ENCODE measurements at places on chromosomes 1 and 21.

DNA sequence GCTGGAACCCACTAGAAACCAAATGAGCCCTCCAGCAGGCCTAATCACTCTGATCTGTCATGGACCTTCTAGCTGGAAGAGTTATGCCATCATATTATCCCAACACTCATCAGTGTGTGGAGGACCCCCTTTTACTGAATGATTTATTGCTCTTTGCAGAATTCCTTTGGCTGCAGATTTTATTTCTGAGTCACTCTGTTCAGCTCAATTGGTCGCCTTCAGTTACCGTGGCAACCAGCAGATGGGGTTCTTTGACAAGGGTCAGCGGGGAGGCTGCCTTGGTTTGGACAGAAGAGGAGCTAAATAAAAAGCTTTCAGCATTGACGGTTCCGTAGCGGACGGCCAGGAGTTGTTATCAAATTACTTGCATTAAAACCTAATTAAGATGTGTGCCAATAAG is 220.1 kb downstream of the SDCCAG8 start:
- DNase-seq = no peak

DNA sequence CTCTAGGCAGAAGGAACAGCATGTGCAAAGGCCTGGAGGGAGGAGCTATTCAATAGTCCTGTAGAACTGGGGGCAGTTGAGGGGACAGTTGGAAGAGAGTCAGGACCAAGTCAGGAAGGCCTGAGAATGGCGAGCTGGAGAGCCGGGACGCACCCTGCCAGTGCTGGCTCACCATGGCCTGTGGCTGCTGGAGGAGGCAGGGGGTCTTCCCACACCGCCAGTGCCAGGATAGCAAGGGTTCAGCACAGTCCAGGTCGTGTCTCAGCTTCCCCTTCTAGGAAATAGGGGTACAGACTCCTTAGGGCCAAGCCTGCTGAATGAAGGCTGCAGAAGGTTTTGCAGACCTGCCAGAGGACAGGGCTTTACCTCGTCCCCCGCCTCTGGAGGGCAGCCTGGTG is 7.3 kb downstream of the PODN start:
- DNase-seq = no peak

- DNase-seq = no peak
These were observed 131.6 kb downstream of the TLR5 start for GRCh38 chr1:223011505-223011856.

DNA sequence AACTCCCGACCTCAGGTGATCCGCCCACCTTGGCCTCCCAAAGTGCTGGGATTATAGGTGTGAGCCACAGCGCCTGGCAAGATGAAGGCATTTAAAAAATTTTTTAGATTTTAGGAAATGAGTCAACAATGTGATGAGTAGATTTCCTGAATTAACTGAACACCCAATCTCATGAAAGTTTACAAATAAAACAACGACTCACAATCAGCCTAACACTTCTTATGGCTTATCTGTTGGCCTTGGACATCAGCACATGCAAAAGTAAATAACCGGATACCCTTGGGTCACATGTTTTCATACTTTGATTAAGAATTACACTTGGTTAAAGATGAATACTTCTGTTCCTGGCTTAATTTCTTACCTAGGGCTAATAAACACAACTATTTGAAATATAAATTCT is 3.0 kb downstream of the GNG12 start:
- DNase-seq = no peak

DNA sequence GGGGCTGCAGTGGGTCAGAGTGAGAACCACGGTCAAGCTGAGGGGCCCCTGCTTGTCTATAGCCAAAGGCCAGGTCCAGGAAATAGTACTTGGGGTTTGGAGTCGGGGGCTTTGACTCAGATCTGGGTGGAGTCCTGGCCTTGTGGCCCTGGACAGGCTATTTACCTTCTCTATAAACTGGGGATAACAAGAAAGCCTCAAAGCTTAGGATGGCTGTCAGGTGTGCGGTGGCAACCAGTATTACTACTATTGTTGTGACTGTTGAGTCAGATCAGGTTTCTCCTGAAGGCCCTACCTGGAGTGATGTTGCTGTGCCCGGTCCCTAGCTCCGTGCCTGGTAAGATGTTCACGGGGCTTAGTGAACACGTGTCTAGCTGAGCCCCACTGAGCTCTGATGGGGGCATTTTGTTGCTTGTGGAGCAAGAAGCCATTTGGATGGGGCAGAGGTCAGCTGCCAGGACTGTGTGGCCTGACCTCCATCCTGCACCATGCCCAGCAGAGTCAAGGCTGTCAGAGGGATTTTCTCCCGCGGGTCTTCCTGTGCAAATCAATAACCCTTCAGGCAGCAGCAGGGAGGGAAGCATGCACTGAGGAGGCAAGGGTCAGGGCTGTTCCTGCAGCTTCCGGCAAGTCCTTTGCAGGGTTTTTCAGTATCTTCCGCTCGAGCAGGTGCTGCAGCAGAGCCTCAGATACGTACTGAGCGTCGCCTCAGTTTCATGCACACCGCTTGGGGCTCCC is 170.3 kb downstream of the CAMTA1 start:
- DNase-seq = no peak

DNA sequence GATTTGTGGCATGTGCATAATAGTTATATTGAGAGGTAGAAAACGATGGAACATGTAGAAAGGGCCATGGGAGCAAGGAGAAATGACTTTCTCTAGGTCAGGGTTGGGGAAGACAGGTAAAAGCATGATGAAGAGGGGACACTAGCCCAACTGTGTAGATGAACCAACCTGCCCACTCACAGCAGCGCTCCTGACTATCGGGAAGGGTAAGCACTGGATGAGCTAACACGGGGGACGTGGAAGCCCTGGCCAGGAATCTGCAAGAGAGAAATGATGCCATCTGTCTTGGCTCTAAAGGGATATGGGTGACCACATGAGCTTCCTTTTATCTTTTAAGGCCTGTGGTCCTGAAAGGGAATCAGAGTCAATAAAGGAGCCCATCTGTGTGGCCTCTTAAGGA is 36.2 kb upstream of the TMEM125 start:
- no peak for DNase-seq

DNA sequence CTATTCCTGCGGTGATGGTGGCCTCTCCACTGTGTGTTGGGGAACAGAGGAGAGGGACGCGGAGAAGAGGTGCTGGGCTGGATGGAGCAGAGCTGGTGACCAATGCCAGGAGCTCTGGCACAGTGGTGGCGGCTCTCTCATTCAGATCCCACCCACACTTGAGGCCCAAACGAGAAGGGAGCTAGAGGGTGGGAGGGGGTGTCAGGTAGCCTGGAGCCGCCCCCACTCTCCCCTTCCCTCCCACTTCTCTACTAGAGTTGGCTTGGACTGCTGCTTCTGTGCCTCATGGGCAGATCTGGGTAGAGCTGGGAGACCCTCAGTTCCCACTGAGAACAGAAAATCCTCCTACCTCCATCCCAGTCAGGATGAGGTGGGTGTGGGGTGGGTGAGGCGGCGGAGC is 3.5 kb downstream of the TTC39A start:
- DNase-seq = no peak

DNA sequence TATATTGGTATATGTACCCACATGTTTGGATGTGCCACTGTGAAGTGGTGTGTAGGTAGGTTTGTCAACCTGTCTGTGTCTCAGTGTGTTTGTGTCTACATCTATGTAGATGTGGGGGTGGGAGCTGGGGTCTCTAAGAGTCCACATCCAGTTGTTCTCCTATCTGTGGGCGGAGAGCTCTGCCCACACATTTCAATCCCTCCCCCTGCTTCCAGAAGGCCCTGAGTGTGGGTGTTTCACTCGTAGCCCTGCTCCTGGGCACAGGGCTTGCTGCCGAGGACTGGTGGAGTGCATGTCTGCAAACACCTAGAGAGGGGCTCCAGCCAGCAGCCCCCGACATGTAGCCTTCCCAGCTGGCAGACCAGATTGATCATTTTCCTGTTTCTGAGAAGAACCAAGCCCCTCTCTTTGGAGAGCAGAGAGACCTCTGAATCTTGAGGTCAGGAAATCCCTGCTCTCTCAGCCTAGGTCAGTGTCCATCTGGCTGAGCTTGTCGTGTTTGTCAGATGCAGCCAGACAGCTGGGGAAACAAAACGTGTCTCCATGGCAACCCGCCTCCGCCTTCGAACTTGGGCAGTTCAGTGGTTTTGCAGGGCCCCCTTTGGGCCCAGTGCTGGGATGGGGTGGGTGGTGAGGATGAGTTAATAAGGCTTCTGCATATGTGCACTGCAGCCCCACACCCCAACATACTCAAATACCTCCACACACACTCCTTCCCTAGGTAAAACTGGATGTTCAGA is 31.2 kb upstream of the SYNC start:
- no peak for DNase-seq

- no peak for DNase-seq
These were observed 35.4 kb upstream of the CD1D start for GRCh38 chr1:158145173-158145719.

GRCh38 chr1:69791311-69791710 is 223.6 kb downstream of the LRRC7 start:
- DNase-seq = no peak

DNA sequence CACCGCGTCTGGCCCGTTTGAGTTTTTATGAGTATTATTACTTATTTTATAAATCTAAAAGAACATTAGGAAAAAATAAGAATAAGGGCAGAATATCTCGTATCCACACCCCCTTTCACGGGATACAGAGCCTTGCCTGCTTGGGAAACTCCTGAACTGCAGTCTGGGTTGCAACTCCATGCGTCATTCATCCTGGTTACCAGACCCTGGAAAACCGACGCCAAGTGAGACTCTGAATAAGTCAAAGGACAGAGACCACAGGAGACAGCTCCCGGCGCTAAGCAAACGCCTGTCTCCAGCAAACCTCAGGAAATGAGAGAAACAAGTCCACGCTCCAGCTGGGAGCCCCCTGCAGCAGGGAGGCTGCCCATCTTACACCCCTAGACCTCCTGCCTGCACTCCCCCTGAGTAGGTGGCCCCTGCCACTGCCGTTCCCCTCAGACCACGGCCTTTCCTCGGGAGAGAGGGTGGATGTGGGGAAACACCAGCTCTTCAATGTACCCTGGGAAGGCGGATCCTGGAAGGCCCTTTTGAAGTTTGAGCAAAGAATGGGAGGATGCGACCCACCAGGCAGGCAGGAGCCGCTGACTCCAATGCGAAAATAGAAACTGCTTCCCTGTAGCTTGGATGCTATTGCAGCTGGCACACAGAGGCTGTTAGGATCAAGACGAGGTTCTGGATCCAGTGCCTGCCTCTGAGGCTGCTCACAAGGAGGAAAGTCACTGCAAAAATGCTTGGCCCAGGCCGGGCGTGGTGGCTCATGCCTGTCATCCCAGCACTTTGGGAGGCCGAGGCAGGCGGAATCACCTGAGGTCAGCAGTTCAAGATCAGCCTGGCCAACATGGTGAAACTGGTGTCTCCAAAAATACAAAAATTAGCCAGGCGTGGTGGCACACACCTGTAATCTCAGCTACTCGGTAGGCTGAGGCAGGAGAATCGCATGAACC is 37.7 kb upstream of the GPR157 start:
- no peak for DNase-seq

DNA sequence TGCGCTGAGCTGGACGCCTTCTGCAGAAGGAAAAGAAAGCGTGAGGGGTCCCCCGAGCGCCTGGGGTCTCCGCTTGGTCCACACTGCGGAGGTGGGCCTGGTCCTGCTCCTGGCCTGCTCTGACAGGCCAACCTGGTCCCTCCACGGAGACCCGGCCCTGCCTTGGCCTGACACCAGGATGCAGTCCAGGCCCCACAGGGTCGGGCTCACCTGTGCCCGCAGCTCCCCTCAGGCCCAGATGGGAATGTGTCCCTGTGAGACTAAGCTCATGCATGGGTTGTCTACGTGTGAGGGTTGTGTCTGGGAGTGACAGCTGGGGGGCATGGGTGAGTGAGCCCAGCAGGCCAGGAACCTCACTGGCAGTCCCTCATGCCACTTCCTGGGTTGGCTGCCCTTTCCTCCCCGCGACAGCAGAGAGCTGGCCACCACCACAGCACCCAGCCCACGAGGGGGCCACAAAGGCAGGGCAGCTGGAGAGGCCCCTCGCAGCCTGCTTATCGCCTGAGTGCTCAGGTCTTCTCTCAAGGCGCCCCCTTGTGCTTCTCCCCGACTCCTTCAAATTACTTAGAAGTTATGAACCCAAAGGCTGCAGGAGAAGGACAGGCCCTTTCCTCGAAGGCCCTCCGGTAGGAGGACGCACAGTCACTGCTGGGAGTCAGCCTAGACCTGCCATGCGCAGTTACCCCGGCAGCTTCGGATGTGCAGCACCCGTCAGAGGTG is 41.1 kb downstream of the SLC45A1 start:
- DNase-seq = no peak

DNA sequence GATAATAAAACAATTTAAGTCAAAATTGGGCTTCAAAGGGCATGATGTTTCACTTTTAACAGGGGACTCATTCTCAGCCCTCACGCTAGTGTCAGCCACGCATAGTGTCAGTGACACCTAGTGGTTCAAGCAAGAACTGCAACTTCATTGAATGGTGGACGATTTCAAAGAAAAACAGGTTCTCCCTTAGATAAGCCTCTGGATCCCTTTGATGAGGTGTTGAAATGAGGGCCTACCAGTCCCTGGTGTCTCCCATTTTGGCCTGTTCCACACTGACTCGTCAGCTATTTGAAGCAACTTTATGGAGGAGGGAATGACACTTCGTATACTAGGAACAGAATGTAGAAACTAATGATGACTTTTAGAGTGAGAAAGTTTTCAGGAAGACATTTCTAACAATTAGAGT is 56.2 kb downstream of the FCRL5 start:
- no peak for DNase-seq

- no peak for DNase-seq
These were observed 14.4 kb upstream of the DIPK1A start for GRCh38 chr1:92975551-92976232.

DNA sequence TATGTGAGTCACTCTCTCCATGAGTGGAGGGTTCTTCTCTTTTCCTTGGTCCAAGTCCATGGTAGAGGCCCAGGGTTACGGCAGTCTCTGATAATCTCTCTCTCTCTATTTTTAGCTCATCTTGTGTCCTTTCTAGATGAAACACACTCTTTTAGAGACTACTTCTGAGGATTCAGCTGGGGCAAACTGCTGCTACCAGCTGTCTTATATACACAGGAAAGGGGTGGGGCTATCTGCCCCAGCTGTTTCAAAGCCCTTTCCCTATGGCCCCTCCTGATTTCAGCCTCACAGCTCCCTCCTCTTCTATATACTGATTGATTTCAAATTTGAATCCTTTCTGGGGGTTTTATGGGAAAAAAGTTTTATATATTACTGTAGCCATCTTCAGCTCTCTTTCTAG is 324.8 kb downstream of the RWDD3 start:
- DNase-seq = no peak

DNA sequence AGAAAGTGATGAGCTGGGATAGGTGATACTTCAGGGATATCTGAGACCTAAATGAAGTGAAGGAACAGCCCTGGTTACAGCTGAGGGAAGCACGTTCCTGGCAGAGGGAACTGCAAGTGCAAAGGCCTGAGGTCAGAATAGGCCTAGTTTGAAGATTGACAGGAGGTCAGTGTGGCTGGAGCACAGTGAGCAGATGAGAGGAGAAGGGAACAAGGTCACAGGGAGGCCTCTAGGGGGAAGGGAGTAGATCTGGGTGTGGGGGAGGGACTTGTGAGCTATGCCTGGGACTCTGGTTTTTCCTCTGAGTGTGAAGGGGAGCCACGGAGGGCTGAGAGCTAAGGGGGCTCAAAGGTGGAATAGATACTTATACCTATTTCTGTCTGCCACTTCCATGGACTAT is 736.4 kb downstream of the MATN1 start:
- DNase-seq = no peak

All from stimulated activated CD4-positive, alpha-beta T cell treated with anti-CD3 and anti-CD28 coated beads, Interleukin-15, amount 100 ng/mL, for 1 hour (primary cell).